ENCODE measurements at places on chromosomes 16 and 17.
A peak's percentile ranks its signal among the peaks of the same experiment; 100 is the strongest.

DNA sequence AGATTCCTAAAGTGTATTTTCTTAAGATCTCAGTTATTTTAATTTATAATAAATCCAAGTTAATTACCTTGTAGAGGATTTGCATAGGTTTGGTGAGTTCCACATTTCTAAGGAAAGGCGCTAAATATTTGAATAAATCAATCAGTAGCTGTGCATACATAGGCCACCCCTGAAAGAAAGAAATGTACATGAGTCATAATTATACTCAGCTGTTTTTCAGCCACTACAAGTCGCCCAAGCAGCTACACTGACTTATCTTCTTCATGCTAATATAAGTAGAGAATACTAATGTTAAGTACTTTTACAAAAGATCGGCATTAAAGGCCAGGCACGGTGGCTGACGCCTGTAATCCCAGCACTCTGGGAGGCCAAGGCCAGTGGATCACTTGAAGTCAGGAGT lies 14.9 kb downstream of the SETD6 start:
- DNase-seq = no peak

DNA sequence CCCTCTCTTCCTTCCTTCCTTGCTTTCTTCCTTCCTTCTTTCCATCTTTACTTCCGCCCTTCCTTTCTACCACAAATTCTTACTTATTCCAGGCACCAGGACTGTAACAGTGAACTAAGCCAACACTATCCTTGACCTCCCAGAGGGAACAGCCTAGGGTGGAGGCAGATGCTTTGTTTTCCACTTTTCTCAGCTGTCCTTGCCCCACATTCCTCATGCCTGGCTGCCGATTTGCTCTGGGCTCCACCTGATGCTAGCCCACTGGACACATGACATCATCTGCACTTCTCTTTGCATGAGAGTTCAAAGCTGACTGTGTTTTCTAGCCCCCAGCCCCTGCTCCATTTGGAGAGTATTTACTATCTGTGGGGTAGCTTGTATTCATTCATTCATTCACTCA lies 283.0 kb downstream of the MAF start:
- no peak for DNase-seq

DNA sequence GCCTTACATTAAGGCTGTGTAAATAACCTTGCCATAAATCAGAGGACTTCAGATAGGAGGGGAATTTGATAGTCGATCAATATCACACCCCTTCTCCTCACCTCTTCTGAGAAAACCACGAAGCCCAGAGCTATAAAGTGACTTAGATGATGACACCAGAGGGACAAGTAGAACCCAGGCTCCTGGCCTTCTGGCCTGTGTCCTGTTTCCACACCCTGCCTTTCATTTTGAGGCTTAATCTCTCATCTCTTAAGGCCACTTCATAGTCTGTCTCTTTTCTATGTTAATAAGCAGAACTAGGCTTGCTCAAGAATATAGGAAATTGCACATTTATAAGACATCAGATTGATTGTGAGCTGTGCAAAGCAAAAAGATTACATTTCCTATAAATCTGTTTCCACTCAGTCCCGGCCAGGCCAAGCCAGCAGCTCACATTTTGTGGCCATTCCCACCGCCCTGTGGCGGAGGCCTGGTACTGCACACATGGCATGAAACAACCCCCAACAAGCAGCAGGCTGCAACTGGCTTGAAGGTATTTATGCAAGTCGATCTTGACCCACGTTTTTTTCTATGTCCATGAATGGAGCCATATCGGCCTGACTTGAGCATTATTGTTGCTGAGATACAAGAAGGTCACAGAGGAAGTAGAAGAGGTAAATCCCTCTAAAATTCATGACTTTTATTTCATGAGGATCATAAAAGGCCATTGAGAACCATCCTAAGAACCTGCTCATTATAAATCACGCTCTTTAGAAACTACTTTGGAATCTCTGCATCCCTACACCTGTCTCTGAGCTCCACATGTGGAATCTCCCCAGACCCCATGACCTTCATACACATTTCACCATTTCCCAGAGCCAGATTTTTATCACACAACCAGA lies 93.7 kb downstream of the PMP22 start:
- DNase-seq = no peak

- DNase-seq = peak; percentile 76
These were observed at the start of gene OR1F1 for GRCh38 chr16:3187798-3188674. TSS of gene OR1F1 (plus strand) at chr16:3188204.

DNA sequence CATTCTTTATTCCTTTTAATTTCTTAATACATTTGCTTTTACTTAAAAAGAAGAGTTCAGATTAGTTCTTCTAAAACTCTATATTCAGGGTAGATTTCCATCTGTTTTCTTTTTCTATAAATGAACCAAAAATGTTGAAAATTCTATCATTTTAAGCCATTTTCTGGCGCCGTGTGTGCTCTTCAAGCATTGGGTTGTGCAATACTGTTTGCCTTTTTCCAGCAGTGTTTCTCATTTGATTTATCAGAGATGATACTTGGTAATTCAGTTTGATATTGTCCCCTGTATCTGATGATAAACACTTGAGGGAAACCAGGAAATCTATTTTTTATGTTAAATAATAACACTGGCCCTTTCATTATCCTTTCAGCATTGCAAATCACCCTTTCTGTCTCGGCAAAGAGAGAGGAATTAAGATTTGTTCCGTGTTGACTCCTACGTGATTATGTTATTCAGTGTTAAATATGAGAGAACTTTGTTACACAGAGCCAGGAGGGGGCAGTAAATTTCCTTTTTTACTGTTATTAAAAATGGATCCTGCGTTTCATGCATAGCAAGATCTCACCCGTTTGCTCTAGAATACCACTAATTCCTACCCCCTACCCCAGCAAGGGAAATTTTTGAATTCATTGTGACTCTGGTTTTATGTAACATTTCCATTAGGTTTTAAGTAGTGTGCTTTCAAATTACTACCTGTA lies 606.9 kb upstream of the RBFOX1 start:
- no peak for DNase-seq

All from GM06990 (cell line).